ENCODE measurements at places on chromosomes 5 and 9. TPM values are rescaled to one million over a fixed set of nuclear protein-coding genes. Genes with fewer than 3 reads are reported as not detected.
A peak's percentile ranks its signal among the peaks of the same experiment; 100 is the strongest.

DNA sequence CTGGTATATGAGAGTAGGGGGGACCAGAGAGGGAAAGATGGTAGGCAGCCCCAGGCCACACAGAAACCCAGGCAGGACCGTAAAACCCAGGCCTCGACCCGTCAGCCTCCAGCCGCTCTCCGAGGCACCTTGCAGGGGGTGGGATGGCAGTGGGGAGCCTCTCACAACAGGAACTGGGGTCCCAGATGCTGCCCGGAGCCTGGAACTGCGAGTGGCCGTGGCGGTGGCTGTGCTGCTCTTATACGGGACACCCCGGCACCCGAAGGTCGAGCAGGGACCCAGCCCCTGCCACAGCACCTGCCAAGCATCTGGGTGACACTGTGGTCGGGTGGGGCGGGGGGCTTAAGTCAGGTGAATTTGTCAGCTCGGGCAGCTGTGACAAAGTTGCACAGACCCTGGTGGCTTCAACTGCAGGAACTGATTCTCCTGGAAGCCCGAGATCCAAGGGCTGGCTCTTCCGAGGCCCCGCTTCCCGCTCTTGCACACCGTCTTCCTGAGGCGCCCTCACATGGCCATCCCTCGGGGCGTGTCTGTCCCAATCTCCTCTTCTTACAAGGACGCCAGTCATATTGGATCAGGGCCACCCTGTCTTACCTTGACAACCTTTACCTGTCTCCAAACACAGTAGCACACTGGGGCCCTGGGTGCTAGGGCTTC lies 47.6 kb upstream of the EGFL7 start:
- no peak for DNase-seq

DNA sequence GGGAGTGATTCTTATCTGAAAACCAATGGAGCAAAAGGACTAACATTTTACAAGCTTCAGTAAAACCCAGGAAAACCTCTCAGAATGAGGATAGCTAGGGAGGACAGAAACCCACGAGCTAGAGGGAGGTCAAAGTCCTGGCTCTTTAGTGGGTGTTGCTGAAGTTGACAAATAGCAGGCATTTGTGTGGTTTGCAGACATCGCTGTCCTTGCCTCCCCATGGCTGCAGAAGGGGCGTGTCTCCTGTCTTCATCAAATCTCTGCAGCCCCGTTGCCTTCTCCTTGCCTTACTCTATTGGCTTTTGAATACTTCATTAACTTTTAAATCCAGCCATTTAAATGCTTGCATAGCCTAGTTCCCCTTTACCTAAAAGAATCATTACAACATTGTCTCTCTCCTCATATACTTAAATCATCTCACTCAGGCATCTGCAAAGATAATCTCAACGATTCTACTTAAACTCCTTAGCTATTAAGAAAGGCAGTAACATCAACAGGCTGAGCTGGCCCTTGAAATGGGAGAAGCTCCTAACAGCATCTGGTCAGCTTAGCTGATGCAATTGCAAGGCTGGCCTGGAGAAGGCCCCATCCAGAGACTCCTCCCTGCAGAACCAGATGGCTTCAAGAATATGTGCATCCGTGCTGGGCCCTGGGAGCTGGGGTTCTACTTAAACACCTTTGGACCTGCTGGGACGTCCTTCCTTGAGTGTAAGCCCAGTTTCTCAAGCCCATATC lies 152.8 kb upstream of the TAS2R1 start:
- DNase-seq: no peak

- DNase-seq: no peak
Measured at GRCh38 chr5:112594095-112594850, 143.4 kb upstream of the APC start.

GPSM1 gene
- 6.1 TPM for total RNA-seq

DNA sequence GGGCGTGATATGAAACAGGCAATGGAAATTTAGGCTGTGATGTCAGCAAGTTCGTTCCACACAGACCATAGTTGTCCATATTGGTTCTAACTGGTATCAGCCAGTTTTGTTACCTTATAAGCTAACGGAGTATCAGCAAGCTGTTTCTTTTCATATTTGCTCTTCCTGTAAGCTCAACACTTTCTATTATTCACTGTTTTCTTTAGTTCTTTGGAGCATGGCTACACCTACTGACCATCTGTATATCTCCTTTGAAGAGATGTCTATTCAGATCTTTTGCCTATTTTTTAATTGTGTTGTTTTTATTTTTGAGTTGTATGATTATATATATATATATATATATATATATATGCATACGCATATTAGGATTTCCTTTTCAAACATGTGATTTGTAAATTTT lies 1057.2 kb upstream of the CDH10 start:
- no peak for DNase-seq

DNA sequence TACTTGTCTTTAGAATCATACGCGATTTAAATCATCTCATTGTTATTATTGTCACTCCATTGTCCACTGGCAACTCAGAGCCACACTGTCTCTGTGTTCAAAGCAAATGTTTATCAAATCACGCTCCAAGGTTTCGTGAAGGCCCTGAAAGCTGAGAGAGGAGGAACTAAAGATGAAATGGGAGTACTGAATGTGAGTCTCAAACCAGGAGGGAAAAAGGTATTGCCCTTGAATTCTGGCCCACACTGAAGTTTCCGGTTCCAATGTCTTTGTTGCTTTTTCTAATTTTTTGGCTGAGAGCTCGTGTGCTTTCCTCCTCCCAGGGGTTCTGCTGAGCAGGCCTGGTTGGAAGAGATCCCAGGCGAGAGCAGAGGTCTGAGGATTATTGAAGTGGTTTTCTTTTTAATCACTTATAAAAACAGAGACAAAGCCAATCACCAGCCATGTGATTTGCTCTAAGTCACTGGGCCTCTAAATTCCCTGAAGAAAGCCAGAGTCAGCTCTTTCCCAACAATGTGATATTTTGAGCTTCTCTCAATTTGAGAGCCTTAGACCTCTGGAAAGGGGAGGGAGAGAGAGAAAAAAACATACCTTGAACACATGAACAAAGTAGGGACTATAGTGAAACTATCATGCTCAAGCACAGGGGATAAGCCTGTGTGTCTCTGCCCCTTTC lies 420.8 kb upstream of the GRAMD2B start:
- DNase-seq: no peak

- DNase-seq: no peak
Measured at GRCh38 chr5:106401561-106401960, 1269.2 kb downstream of the EFNA5 start.

GRCh38 chr9:98796364-98797101 lies at the start of gene ANKS6:
ANKS6 (minus strand) TSS chr9:98796555; CDS start chr9:98796491, 64 bp downstream.
- peak; percentile 82 for DNase-seq

BRINP1 gene
- total RNA-seq: 1.2 TPM

PCDHB2 gene
- total RNA-seq: 0.24 TPM

DNA sequence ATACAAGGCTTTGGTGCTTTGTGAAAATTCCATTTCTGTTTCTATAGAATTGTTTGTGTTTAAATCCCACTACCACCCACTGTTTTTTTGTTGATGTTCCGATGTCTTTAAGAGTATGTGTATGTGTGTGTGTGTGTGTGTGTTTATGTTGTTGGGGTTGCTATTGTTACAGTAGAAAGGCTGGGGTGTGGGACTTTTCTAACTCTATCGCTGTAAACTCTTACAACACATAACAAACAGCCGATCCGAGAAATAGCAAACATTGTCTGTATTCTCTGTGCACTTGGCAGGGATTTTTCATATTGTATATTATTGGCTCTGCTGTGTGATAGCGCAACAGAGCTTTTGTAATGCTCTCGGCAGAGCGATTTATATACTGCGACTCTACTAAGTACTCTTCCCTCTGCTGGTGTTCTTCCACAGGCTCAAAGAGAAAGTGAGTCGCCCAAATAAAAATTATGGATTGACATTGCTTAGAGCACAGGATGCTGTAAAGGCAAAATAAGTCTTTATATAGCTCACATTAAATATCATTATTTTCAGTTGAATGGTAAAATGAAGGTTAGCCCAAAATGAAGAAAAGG lies 492.2 kb upstream of the ARRDC3 start:
- no peak for DNase-seq

DNA sequence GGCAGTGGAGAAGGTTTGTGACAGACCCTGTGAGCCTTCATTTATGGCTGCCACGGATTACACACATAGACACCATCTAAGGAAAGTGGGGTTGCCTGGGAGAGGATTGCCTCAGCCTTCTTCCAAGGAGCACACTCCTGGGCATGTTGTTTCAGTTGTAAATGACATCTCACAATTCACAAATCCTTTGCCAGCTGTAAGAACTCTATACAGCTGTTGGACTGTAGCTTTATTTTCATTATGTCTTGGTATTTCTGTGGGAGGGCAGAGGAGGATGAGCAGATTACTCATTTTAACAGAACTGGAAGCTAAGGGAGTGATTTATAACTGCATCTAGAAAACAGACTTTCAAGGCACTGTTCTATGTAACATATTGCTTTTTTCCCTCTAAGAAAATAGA lies 25.6 kb downstream of the MELK start:
- DNase-seq: no peak

CTSV gene
- 129 TPM for total RNA-seq

GRCh38 chr5:10573487-10574145 lies 9.7 kb downstream of the ANKRD33B start:
- no peak for DNase-seq

GRCh38 chr9:127113191-127113972 lies 9.1 kb downstream of the ANGPTL2 start:
- DNase-seq: no peak

- DNase-seq: no peak
Measured at GRCh38 chr5:83549674-83550073, 78.1 kb downstream of the VCAN start.

DNA sequence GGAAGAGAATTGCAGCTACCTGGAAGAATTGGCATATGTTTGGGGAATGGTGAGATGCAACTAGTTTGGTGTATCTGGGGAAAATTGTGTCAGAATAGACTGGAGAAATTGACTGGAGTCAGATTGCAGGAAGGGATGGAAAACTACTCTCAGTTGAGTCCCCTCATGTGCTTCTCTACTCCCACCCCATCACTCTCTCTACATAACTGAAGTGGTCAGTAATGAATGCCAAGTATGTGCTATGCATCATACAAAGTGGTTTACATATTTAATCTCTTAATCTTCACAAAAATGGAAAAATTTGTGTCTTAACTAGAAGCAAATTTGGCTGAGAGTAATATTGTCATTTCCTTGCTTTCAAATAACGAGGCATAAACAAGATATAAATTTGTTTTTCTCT lies 146.4 kb upstream of the TNC start:
- no peak for DNase-seq

GRCh38 chr5:166102947-166103346 lies 2188.5 kb upstream of the WWC1 start:
- no peak for DNase-seq

CYLC2 gene
- not detected for total RNA-seq

DNA sequence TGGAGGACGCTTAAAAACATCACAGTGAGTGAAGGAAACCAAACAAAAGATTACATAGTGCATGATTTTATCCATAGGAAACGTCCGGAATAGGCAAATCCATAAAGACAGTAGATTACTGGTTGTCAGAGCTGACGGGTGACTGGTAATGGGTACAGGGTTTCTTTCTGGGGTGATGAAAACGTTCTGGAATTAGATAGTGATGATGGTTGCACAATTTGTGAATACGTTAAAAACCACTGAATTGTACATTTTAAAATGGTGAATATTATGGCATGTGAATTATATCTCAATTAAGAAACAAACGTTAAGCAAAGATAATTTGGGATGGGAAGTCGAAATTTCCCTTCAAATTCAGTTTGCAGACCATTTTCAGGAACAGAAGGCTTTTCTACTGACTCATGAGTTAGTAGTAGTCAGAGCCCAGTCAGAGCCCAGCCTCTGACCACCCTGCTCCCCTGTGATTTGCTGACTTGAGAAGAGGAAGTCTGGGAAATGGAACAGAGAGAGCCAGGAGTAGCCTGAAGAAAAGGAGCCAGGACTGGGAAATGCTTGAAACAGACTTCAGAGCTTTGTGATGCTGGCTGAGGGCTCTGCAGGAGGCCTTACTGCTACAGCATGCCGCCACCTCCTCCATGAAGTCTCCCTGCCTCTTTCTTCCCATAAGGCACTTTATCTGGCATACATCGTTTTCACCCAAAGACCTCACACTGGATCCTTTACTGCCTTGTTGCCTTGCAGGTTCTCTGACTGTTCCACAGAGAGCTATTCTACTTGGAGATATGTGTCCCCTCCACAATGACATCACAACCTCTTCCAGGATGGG lies 46.4 kb upstream of the CTNNA1 start:
- DNase-seq: no peak

PCDHGB6 gene
- 0.61 TPM for total RNA-seq

- no peak for DNase-seq
Measured at GRCh38 chr9:83259558-83259957, 196.6 kb upstream of the RASEF start.

PRDM9 gene
- total RNA-seq: not detected

SLC26A2 gene
- total RNA-seq: 6.5 TPM

- no peak for DNase-seq
Measured at GRCh38 chr5:1468247-1468612, 23.0 kb upstream of the SLC6A3 start.

DNA sequence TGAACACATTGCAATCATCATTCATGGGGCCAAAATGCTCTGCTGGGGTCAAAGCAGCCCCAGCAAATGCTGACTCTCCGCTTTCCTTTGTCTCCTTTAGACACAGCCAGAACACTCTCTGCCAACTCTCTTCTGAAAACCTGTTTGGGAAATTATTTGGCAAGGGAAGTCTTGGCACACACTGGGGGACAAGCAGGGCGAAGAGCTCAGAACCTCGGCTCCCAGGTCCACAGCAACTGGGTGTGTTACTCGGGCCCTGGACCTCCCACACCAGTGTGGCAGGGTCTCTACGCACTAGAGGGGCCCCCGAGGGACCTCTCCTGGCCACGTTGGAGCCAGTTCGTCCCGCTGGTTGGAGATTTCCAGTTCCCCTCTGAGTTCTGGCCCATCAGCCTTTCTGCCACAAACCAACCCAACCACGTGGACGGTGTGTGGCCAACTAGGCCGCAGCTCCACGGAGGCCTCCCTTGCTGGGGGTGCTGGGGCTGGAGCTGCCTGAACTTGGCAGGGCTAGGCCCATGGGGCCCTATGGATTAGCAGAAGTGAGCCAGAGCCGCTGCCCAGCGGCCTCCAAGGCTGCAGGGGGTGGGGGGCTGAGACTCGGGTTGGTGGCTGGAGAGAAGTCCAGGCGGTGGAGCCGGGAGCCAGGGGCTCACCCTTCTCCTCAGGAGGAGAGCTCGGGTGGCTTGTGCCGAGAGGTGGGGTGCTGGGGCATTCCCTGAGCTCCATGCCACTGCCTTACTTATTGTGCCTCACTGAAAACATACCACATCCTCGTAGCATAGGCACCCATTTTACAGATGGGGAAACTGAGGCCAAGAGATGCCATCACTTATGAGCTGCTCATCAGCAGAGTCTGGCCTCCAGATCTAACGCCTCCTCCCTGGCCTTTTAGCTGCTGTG lies 46.8 kb upstream of the RNU6ATAC start:
- DNase-seq: no peak

ANKRD31 gene
- total RNA-seq: 0.61 TPM

CLIC3 gene
- 13.6 TPM for total RNA-seq

NPM1 gene
- 2,632 TPM for total RNA-seq

DNA sequence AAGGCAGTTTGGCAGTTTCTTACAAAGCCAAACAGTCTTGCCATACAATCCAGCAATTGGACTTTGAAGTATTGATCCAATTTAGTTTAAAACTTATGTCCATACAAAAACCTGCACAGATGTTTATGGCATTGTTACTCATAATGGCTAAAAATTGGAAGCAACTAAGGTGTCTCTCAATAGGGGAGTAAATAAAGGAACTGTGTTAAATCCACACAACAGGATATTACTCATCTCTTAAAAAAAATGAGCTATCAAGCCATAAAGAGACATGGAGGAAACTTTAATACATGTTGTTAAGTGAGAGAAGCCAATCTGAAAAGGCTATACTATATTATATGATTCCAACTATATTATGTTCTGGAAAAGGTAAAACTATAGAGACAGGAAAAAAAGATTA lies 313.6 kb upstream of the CD180 start:
- no peak for DNase-seq

C5orf58 gene
- total RNA-seq: not detected

LCP2 gene
- 73.7 TPM for total RNA-seq

PRKAA1 gene
- total RNA-seq: 43.5 TPM
